ENCODE measurements at places on chromosomes 2 and 18.
A peak's percentile ranks its signal among the peaks of the same experiment; 100 is the strongest.

GRCh38 chr2:235234736-235235135 is 259.1 kb upstream of the AGAP1 start:
- no peak for DNase-seq

DNA sequence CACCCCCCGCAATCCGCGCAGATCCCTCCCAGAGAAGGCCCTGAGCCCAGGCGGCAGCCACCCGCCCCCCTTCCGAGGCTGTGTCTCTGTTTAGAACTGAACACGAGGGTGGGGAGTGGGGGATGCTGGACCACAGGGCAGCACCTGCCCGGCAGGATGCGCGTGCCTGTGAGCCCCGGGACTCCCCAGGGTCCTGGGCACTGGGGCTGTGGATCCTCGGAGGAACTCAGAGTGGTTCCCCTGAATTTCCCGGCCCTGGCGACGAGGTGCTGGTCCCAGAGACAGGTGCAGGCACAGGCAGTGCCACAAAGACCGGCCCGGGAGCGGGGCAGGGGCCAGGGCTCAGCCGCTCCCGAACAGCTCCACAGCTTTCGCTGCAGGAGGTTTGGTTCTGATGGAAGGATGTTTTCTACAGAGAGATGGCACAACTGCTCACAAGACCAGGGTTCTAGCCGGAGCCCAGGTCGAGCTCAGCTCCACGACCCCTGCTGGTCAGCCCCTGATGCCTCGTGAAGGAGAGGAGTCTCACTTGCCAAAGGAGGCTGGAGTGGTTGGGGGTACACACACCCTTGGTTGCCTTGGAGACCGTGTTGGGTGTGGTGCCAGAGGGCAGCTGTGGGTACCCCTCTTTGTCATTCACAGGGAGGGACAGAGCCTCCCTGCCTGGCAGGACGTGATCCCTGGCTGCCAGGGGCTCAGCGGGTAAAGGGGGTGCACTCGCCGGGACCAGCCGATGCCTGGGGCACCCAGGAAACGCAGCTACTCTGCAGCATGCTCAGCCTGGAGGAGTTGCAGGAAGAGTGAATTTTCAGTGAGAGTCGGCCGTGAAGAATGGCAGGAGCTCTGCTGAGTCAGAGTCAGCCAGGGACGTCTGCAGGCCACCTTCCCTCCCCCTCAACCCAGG is 4.4 kb upstream of the NEU4 start:
- peak; percentile 4 for DNase-seq

DNA sequence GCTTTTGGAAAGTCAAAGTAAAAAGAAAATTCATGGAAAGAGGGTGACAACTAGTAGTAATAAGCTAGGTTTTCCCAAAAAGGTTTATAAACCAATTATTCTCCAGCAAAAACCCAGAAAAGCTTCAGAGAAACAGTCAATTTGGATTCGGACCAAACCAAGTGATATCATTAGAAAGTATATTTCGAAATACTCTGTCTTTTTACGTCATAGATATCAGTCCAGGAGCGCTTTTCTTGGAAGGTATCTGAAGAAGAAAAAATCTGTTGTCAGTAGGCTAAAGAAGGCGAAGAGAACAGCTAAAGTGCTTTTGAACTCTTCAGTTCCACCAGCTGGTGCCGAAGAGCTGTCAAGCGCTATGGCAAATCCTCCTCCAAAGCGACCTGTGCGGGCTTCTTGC is 36.6 kb downstream of the ZDBF2 start:
- DNase-seq = no peak

DNA sequence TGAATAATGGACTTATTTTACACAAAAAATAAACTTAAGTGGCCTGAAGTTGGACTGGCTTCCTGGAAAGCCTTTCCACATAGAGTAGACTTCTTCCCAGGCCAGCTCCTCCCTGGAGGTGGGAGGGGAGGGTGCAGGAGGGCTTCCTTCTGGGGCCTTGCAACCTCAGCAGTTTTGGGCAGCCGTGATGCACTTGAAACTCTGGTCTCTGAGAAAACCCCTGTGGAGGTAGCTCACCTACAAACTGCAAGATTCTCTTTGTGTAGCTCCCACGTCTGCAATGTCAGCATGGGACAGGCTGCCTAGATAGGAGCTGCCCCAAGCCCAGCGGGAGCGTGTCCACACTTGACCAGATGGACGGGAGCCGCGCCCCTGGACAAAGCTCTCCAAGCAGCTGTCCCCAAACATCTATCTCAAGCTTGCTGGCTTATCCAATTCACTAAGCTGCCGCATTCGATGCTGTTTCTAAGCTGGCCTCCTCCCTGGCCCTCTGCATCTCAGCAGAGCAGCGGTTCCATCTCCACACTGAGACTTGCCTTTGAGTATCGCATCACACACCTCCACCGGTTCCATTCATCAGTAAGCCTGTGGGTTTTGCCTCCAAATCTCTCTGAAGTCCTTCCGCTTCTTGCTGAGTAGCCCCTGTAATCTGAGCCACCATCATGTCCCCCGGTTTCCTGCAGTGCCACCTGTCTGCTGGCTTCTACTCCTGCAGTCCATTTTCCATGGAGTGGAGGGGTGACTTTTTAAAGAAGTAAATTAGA is 1.6 kb upstream of the LPIN1 start:
- peak; percentile 32 for DNase-seq

- no peak for DNase-seq
Observed at GRCh38 chr18:13317801-13318200, 99.2 kb downstream of the LDLRAD4 start.

DNA sequence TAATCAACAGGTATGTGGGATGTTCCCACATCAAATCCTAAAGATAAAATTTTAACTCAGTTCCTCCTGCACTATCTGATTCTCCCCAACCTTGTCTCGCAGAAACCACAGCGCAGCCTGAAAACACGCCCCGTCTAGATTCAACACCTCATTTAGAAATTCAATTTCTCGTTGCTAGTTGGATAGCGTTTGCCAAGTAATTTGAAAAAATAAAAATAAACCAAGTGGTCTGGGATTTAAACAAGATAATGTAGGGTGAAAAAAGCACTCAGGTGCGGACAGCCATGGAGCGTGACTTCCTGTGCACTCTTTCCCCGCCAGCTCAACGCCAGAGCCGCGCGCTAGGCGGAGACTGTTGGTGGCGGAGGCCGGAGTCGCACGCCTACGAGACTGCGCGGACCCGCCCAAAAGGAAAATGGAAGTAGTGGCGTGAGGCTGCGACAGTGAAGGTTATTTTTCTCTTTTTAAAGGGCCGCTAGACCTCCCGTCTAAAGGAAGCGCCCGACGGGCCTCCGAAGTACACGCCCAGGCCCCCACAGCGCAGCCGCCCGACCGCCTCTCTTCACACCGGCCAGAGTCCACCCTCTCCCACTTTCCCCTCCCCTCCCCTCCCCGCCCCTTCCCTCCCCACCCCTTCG is 615 bp upstream of the CCNT2 start:
- DNase-seq = no peak

DNA sequence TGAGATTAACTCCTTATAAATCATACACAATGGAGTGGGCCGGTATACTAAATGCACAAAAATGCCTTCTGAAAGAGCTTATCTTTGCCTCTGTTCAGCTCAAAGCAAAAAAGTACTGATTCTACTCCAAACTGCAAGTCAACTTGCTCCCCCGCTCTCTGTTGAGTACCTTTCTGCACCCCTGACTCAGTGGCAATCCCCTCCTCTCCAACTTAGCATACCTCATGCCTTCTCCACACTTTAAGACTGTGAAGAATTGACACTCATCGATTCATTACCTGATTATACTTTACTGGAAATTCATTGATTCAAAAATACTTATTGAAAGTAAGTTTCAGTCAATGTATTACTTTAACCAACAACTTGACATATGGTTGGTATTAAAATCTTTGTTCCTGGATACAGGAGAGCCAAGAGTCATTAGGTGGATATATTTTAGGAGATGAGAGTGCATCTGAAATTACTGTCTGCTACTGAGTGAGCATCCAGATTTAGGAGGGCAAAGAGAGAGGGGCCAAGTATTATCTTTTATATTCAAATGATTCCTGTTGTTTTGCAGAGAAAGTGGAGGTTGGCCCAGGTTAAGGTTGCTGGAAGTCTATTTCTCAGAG is 187.7 kb downstream of the ICOS start:
- no peak for DNase-seq

DNA sequence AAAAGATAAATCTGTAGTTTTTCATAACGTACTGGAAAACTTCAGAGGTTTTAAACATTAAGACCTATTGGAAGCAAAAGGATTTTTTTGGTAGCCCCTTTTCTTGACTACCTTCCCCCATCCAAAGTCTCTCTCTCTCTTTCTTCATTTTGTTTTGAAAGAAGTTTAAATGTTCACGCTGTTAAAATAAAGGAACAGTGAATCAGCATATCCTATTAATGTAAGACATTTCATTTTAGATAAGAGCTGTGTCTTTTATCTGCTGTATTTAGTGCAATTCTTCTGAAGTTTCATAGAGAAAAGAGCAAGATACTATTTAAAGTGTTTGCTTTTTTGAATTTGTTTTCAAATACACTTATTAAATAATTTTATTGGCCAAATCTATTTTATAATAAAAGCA is 205.5 kb upstream of the POU3F3 start:
- DNase-seq = no peak

GRCh38 chr2:96531872-96532505 is 4.6 kb upstream of the ARID5A start:
- DNase-seq = peak; percentile 70

- DNase-seq = peak; percentile 83
Observed at GRCh38 chr2:32484937-32485336, 128.1 kb downstream of the BIRC6 start.

- no peak for DNase-seq
Observed at GRCh38 chr18:77967071-77967470, 717.4 kb downstream of the GALR1 start.

- DNase-seq = no peak
Observed at GRCh38 chr2:31129375-31130171, 8.7 kb downstream of the GALNT14 start.

GRCh38 chr2:45734952-45735351 is 83.5 kb downstream of the PRKCE start:
- no peak for DNase-seq

GRCh38 chr2:123597988-123598387 is 427.1 kb upstream of the CNTNAP5 start:
- DNase-seq = no peak
